HEK293T (cell line): ENCODE measurements at places on chromosomes 12 and 14.

DNA sequence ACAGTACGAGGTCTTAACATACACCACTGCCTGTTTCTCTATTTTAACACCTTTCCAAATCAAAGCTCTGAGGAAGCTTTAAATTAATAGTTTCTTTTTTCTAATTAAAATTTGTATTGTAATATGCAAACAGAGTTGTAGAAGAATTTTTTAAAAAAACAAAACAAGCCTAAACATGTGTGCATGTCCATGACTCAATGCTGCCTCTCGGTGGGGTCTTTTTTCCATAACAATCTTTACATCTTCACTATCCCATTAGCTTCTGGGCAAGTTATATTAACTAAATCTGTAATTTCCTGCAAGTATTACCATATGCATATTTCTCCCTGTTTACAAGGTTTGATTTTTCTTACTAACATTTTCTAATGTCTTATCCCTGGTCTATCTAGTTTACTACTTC, 143.9 kb upstream of the NAV3 start:
- DNase-seq = no peak

GRCh38 chr12:6779708-6780432, 7.5 kb downstream of the LAG3 start:
- no peak for DNase-seq

GRCh38 chr14:92412912-92413311, 89.9 kb downstream of the SLC24A4 start:
- no peak for DNase-seq

DNA sequence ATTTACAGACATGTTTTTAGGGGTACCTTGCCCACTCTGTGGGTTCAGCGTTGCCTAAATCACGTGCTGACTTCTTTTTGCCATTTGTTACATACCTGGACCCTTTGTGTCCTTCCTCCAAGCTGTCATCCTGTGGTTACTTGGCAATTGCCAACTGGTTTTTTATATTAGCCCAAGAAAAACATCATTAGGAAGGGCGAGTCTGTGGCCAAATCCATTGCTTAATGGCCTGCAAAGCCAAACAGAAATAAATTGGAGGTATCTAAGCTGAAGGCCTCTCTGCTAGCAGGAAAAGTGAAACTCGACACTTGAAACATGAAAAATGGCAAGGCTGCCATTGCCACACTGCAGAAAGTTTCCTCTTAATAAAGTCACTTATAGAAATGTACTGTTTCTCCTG, 190.4 kb downstream of the NUAK1 start:
- DNase-seq = no peak

- DNase-seq = no peak
Measured at GRCh38 chr12:105425254-105426174, 95.0 kb downstream of the C12orf75 start.

DNA sequence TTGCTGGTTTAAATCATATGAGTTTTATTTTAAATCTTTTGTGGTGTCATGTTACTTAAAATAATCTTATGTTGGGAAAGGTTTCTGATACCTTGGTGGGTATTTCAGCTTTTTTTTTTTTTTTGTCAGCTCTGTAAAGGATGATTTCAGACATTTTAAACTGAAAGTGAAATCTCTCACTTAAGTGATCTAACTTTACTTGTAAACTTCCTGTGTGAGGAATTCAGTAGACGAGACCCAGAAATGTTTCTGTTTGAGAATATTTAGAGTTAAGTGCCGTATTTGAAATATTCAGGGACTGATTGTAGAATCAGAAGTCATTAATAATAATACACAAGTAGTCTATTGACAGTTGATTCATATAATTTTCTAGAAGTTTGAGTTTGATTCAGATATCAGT, 37.8 kb downstream of the PROX2 start:
- no peak for DNase-seq
